ENCODE measurements at places on chromosomes 12 and 14.

DNA sequence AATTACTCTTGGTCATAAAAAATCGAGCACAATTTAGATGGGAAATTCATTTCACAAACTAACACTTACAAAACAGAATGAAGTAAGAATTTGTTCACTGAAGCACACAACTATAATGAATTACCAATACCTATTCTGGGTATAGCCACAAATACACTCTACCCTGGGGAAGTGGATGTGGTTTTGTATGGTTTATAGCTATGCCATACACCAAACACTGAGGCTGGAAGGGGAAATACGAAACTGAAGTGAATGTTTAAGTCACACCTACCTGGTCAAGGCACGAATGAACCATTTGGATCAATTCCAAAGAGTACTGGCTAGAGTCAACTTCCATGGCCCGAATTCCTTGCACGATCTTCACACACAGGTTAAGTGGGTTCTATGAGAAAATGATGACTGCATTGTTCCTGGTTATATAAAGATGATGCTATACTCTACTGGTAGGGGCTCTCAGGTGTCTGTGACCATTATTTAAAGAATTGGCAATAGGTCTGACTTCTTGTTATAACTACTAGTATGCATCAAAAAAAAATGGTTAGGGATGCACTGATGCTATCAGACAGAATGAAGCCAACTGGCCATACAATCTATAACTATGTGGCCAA, 12.8 kb downstream of the NEK9 start:
- DNase-seq: no peak

- no peak for DNase-seq
Measured at GRCh38 chr12:2858334-2858733, 1.5 kb upstream of the TEX52 start.

GRCh38 chr14:80211153-80212022, at the start of gene DIO2:
Gene DIO2 (minus strand): TSS chr14:80211504. CDS start chr14:80211472, 32 bp downstream.
- no peak for DNase-seq

DNA sequence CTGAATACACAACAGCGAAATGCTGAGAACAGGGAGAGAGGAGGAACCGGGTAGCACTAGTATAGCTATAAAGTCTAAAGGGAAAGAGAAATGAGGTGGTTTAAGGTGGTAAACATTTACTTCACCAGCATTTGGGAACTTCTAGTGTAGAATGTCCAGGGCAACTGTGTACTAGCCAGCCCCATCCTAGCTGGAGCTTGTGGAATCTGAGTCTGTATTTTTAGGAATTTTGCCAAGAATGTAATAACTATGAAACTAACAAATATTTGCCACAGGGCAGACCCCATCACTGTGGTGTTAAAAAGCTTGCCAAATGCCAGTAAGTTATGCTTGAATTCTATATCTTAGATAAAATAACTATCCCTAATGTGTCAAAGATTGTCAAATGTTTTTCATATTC, 398.9 kb upstream of the MIS18BP1 start:
- no peak for DNase-seq

DNA sequence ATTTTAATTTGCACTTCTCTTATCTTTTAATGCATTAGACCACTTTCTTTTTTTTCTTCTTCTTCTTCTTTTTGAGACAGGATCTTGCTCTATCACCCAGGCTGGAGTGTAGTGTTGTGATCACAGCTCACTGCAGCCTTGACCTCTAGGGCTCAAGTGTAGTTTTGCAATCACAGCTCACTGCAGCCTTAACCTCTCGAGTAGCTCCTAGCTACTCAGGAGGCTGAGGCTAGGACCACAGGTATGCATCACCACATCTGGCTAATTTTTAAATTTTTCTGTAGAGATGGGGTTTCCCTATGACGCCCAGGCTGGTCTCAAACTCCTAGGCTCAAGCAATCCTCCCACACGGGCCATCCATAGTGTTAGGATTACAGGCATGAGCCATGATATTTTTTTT, 12.7 kb downstream of the TMED8 start:
- DNase-seq: no peak

DNA sequence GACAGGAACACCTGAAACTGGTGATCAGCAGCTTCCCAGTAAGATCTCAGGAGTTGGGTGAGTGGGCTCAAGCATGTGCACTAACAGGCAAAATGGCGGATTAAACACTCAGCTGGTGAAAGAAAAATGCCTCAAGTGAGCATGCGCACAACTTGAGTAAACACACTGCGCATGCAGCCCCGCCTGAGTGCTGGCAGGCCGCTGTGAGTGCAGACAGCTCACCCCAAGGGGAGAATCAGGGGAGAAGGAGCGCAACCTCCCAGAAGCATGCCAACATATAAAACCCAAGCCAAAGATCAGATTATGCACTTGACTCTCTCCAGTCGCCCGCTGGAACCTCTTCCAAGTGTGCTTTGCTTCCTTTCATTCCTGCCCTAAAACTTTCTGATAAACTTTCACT, 125.8 kb downstream of the VRK1 start:
- DNase-seq: no peak

GRCh38 chr14:68669603-68670358, 123.1 kb downstream of the ZFP36L1 start:
- no peak for DNase-seq

DNA sequence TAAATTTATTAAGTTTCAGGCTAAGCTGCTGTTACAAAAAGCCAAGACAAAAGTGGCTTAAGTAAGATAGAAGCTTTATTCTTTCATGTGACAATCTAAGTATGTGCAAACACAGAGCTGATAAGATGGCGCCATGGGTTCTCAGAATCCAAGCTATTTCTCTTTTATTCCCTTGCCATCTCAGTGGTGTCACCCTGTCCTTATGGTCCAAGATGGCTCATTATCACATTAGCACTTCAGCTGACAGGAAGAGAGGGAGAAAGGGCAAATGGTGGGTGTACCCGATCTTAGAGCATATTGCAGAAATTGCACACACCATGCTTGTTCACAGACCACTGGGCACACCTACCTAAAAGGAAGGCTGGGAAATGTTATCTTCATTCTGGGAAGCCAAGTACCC, 211.7 kb downstream of the TMTC2 start:
- DNase-seq: no peak

DNA sequence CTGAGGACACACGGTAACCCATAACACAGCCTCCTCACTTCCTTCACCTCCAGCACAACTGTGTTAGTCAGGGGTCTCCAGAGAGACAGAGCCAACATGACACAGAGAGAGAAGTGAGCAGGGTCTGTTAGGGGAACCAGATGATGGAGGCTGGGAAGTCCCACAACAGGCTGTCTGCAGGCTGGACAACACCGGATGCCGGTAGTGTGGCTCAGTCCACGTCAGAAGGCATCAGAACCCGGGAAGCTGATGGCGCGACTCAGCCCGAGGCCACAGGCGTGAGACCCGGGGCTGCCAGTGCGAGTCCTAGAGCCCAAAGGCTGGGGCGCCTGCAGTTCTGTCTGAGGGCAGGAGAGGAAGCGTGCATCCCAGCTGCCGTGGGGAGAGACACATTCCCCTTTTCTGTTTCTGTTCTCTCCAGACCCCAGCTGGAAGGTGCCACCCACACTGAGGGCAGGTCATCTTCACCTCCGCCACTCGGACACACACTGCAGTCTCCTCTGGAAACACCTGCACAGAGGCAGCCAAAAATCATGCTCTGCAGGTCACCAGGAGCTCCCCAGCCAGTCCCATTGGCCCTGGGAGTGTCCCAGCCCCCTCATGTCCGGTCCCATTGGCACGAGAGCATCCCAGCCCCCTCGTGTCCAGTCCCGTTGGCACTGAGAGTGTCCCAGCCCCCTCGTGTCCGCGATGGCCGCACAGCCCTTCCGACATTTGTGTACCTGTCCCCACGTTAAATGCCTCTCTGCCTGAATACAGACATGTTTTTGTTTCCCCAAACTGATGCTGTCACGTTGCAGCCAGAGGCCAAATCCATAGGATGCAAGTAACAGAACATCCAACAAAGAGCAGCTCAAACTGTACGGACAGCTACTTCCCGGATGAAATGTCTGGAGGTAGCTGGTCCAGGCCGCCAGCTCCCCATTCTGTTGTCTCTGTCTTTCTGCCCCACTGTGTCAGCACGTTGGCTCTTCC, 7.9 kb upstream of the FBRSL1 start:
- no peak for DNase-seq

DNA sequence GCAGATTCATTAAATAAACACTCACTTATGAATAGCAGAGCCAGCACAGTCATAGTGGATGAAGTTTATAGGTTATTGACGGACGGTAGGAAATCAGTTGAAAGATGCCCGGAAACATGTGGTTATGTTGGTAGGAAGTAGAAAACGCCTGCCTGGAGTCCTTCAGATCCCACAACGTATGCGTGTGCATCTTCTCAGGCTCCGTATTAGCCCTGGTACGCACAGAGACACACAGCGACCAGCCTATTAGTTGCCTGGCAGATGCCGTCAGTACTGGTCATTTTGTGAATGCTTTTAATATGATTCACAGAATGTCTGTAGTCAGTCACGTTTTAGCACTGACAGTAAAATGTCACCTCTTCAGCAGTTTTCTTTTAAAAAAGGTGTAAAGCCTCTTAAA, 196.4 kb downstream of the RGS6 start:
- DNase-seq: no peak

DNA sequence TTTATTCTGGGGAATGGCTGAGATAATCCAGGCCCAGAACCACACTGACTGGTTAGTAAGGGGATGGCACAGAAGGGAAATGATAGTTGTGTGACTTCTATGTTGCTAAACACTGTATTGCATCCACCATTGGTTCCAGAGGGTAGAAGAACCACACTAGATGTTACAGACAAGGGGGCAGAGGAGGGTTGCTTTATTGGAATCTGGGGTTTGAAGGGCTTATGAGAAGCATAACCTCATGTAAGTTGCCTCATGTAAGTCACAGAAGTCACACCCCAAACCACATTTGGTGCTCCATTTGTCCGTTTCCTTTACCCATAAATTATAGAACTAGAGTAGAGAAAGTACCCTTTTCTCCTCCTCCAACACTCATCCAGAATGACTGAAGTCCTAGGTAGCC, 5.5 kb upstream of the PSMA6 start:
- DNase-seq: no peak

DNA sequence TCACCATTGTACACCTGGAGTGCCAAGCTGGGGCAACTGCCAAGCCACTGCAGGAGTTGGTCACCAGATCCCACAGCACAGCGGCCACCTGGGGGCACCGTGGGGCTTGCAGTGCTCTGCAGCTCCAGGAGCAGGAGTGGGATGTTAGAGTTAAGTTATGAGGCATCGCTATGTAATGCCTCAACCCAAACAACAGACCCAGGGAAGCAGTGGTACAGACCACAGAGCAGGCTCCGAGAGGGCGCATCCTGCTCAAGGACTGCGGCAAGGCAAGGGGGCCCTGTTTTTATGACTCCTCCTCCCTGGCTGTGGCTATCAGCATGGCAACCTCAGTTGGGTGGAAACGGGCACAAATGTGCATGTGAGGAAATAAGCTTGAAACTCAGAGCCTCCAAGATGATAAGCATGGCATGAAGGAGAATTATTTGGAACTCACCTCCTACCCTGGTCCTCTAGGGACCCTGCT, 63.1 kb downstream of the ARL6IP4 start:
- peak; percentile 70 for DNase-seq

GRCh38 chr12:116314477-116314876, 37.0 kb upstream of the MED13L start:
- no peak for DNase-seq

DNA sequence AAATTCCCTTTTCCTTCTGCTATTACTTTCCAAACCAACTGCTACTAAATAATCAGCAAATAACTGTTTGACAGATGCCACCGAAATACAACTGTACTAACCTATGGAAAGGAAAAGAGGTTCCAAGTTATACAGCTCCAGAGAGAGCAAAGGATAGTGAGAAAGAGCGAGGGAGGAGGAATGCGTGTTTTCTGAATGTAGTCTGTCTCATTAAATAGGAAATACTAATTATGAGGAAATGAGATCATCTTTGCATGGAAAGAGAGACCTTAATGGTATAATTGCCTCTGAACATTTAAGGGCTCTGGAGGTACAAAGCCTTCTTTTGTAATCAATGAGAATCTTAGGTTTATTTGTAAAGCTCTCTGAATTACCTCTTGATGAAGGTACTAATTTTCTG, 195.2 kb downstream of the APAF1 start:
- no peak for DNase-seq

DNA sequence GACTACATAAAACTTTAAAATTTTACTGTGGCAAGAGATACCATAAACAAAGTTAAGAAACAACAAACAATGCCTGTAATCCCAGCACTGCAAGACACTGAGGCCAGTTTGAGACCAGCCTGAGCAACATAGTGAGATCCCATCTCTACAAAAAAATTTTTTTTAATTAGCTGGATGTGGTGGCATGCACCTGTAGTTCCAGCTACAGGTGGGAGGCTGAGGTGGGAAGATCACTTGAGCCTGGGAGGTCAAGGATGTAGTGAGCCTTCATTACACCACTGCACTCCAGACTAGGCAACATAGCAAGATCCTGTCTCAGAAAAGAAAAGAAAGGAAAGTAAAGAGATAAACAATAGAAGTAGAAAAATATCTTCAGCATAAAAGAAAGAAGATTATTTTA, 3.3 kb upstream of the TEX52 start:
- DNase-seq: no peak

DNA sequence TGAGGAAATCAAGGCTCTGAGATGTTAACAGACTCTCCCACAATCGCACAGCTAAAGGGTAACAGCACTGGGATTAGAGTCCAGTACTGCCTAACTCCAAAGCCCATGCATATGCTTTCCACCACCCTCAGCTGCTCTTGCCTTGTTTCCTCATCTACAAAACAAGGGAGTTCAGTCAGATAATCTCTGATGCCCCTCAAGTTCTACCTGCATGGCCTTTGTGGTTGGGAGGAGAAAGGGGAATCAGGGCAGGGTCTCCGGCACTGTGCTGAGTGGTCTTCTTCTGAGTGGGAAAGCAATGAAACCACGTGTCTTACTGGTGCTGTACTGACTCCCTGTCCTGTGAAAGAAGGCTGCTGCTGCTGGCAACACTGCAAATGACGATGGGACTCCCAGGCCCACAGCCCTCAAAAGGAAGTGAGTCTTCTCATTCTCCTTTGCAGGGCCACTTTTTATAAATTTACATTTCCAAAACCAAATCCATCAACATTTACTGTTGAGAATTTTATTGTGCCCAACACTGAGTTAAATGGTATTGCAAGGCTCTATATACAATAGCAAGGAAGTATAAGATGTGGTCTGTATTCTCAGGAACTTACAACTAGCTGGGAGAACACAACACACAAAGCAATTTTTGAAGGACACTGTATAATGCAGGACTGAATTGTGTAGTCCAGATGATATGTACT, 19.7 kb upstream of the DUSP16 start:
- DNase-seq: no peak

Measured in liver (tissue), 10 donors.